ENCODE measurements at places on chromosomes 13 and 19. TPM values are rescaled to one million over a fixed set of nuclear protein-coding genes. Genes with fewer than 3 reads are reported as not detected.

- peak overlapping the region; percentile 80 for H3K27ac ChIP-seq
- peaks cover 23% of the 10 kb centered on the region for H3K36me3 ChIP-seq
- H3K27me3 ChIP-seq: no peaks in the 10 kb centered on the region
- peaks cover 45% of the 10 kb centered on the region for H3K4me1 ChIP-seq
Measured at GRCh38 chr13:73715911-73716510, 418.2 kb downstream of the KLF12 start.

GRCh38 chr13:77328819-77329132 lies 1.9 kb upstream of the MYCBP2 start:
- peaks cover 17% of the 10 kb centered on the region for H3K36me3 ChIP-seq
- peaks cover 1% of the 10 kb centered on the region for H3K27me3 ChIP-seq
- no peak for DNase-seq
- peaks cover 34% of the 10 kb centered on the region for H3K4me1 ChIP-seq

DNA sequence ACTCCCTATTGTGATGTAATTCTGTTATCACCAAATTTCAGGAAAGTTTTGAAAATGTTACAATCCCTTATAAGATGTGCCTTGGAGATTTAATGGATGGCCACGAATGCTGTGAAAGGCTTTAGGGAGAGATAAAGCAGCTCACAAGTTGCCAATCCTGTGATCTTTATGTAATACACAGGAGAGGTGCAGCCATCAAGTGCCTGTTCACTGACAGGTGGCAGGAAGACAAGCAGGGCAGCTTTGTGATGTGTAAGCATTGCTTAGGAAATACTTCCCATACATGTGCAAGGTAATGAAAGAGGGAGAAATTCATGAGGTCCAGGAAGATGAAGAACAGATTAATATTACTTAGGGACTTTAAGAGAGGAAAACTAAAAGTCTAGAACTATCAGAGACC lies 628.8 kb downstream of the SLITRK6 start:
- H3K27me3 ChIP-seq: no peaks in the 10 kb centered on the region
- no peak overlapping the region for H3K4me3 ChIP-seq
- H3K36me3 ChIP-seq: no peaks in the 10 kb centered on the region
- DNase-seq: no peak

GRCh38 chr19:21508198-21508597 lies 2.8 kb downstream of the ZNF429 start:
- peaks cover 51% of the 10 kb centered on the region for H3K36me3 ChIP-seq
- H3K27ac ChIP-seq: peak overlapping the region; percentile 57
- no peak overlapping the region for H3K4me3 ChIP-seq
- H3K4me1 ChIP-seq: peaks cover 38% of the 10 kb centered on the region
- no peaks in the 10 kb centered on the region for H3K27me3 ChIP-seq

DNA sequence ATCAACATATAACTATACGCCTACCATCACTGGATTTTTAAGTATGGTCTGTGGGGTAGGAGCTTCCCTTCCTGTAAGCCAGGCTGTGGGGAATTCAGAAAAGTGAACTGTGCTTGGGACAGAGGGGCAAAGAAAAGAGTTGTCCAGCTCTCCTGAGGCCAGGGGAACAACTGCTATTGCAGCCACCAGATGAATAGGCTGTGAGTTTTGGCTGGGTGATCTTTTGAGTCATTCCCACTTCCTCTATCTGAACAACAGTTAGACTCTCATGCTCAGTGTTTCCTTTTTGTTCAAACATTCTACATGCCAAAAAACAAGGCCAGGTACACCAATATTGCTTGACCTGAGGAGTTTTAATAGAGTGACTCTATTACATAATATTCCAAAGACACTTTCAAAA lies 426.2 kb upstream of the DACH1 start:
- no peaks in the 10 kb centered on the region for H3K36me3 ChIP-seq
- no peak for DNase-seq
- no peak overlapping the region for H3K4me3 ChIP-seq
- H3K27ac ChIP-seq: no peak overlapping the region
- no peaks in the 10 kb centered on the region for H3K4me1 ChIP-seq
- no peaks in the 10 kb centered on the region for H3K27me3 ChIP-seq

The SPC24 gene
- total RNA-seq: 70.9 TPM

DNA sequence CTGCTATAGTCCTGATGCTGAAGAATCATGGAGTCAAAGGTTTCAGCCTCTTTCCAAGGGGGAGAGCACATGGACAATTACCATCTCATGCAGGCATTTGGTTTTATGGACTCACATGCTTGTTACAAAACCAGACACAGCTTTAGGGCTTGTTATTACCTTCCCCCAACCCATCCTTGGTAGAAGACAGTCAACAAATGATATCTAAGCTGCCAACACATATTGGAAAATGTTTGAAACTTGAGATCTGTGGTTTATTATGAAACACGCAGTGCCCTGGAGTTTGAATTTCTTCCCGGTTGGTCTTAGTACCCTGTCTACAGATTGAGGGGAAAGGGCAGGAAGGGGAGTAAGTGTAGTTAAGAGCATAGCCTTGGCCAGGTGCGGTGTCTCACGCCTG lies 12.5 kb upstream of the CYP2A6 start:
- peaks cover 7% of the 10 kb centered on the region for H3K27me3 ChIP-seq
- no peaks in the 10 kb centered on the region for H3K4me1 ChIP-seq
- H3K4me3 ChIP-seq: no peak overlapping the region
- no peaks in the 10 kb centered on the region for H3K36me3 ChIP-seq

The SIGLEC9 gene
- total RNA-seq: 0.40 TPM

GRCh38 chr19:15318241-15318691 lies 14.1 kb downstream of the BRD4 start:
- H3K27me3 ChIP-seq: no peaks in the 10 kb centered on the region
- peaks cover 84% of the 10 kb centered on the region for H3K4me1 ChIP-seq
- H3K36me3 ChIP-seq: peaks cover 27% of the 10 kb centered on the region

The TYROBP gene
- 1.5 TPM for total RNA-seq

- peak; percentile 33 for DNase-seq
- peak overlapping the region; percentile 76 for H3K4me3 ChIP-seq
- H3K27ac ChIP-seq: peak overlapping the region; percentile 86
- peaks cover 39% of the 10 kb centered on the region for H3K4me1 ChIP-seq
Measured at GRCh38 chr13:46668302-46668720, 115.3 kb downstream of the LRCH1 start.

DNA sequence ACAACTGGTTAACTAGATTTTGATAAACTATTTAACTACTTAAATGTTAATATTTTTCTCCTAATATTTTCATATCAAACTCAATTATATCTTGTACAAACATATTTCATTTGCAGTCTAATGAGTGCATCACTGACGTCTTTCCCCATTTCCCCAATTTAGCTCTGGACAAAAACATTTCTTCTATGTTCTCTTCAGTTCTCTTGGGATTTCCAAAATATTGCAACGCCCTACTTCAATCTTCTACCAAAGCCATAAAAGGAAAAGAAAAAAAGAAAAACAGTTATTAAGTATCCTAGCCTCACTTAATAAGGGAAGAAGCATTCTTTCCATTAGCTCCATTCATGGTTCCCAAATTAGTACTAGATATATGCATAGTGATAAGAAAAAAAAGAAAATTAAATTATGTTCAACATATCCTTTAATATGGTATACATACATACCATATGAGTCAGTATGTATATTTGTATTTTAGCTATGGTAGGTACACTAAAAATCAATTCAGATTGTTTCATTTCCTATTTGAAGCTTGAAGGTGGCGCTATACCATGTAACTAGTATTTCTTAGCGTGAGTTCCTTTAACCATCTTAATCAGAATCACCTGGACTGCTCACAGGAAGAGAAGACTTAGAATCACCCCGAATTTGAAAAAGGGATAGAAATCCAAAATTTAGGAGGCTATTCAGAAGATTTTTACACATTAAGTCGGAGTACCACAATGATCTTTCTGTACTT lies 9.9 kb downstream of the FBXL3 start:
- no peak overlapping the region for H3K4me3 ChIP-seq
- no peaks in the 10 kb centered on the region for H3K27me3 ChIP-seq

DNA sequence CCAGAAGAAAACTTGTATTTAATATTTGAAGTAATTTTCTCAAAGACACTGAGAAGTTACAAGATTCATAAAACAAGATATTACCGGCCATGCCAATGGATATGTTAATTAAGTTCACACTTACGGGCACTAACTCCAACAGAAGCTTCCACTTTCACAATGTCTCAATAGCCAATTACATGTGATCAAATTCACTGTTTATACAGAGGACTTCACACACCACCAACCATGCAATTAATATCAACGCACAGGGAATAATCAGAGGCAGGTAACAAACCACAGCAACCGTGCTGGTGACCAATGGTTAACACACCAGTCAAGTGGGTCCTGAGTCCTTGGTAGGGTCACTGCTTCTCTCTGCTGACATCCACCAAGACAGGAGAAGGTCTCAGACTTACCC lies 5.9 kb upstream of the ACOD1 start:
- H3K36me3 ChIP-seq: no peaks in the 10 kb centered on the region
- H3K27me3 ChIP-seq: no peaks in the 10 kb centered on the region
- H3K4me1 ChIP-seq: no peaks in the 10 kb centered on the region
- DNase-seq: no peak

- peak overlapping the region; percentile 14 for H3K4me3 ChIP-seq
- peak overlapping the region; percentile 91 for H3K27ac ChIP-seq
- no peaks in the 10 kb centered on the region for H3K27me3 ChIP-seq
- peaks cover 55% of the 10 kb centered on the region for H3K4me1 ChIP-seq
- DNase-seq: peak; percentile 22
Measured at GRCh38 chr13:21399741-21400140, 59.4 kb downstream of the ZDHHC20 start.

- H3K4me3 ChIP-seq: no peak overlapping the region
- H3K4me1 ChIP-seq: no peaks in the 10 kb centered on the region
- H3K27me3 ChIP-seq: peaks cover 8% of the 10 kb centered on the region
- no peak for DNase-seq
- no peaks in the 10 kb centered on the region for H3K36me3 ChIP-seq
- H3K27ac ChIP-seq: no peak overlapping the region
Measured at GRCh38 chr13:97629601-97630272, 195.8 kb downstream of the RAP2A start.

- DNase-seq: no peak
- H3K27ac ChIP-seq: no peak overlapping the region
- peaks cover 14% of the 10 kb centered on the region for H3K27me3 ChIP-seq
- H3K36me3 ChIP-seq: no peaks in the 10 kb centered on the region
Measured at GRCh38 chr19:7494416-7495098, 5.7 kb upstream of the PEX11G start.

GRCh38 chr13:20197361-20197834 lies 4.7 kb upstream of the GJB2 start:
- no peak overlapping the region for H3K27ac ChIP-seq
- no peak overlapping the region for H3K4me3 ChIP-seq
- peaks cover 36% of the 10 kb centered on the region for H3K27me3 ChIP-seq
- peak; percentile 28 for DNase-seq
- H3K36me3 ChIP-seq: no peaks in the 10 kb centered on the region
- H3K4me1 ChIP-seq: peaks cover 19% of the 10 kb centered on the region

The KIR3DL1 gene
- 0.14 TPM for total RNA-seq

- H3K27me3 ChIP-seq: peaks cover 40% of the 10 kb centered on the region
- H3K27ac ChIP-seq: no peak overlapping the region
- H3K4me1 ChIP-seq: peaks cover 4% of the 10 kb centered on the region
- H3K36me3 ChIP-seq: peaks cover 2% of the 10 kb centered on the region
- peak; percentile 28 for DNase-seq
- no peak overlapping the region for H3K4me3 ChIP-seq
Measured at GRCh38 chr13:25468325-25469168, 96.8 kb downstream of the ATP8A2 start.

GRCh38 chr13:100694722-100695508 lies 20.3 kb upstream of the TMTC4 start:
- DNase-seq: no peak
- no peaks in the 10 kb centered on the region for H3K4me1 ChIP-seq
- peaks cover 8% of the 10 kb centered on the region for H3K27me3 ChIP-seq
- H3K27ac ChIP-seq: no peak overlapping the region
- no peaks in the 10 kb centered on the region for H3K36me3 ChIP-seq

- no peaks in the 10 kb centered on the region for H3K4me1 ChIP-seq
- H3K27ac ChIP-seq: no peak overlapping the region
- H3K36me3 ChIP-seq: no peaks in the 10 kb centered on the region
- no peak overlapping the region for H3K4me3 ChIP-seq
Measured at GRCh38 chr19:44939668-44940067, 2.4 kb upstream of the APOC4 start.

DNA sequence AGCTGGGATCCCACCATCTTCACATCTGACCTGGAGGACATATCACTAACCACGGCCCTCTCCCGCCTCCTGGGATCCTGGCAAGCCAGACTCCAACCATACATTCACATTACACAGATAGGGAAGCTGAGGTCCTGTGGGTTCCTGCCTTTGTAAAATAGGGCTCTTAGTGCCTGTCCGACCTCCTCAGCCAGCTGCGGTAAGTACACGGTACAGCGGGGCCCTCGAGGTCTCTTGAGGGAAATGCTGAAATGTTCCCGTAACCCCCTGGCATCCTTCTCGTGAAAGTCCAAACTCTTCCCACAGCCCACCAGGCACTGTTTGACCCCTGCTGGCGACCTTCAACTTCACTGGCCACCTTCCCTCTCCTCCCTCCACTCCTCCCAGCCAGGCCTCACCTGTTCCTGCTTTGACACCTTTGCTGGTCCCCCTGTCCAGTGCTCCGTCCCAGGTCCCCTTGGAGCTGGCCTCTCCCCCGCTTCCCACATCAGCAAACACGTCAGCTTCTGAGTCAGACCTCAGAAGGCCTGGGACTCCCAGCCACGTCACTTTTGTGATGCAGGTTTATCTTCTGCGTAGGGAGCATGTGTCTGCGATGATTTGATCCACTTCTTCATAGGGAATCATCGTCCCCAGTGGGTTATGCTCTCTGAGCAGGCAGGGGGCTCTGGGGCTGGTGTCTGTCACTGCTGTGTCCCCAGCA lies 8.8 kb upstream of the GNG7 start:
- no peaks in the 10 kb centered on the region for H3K36me3 ChIP-seq
- no peaks in the 10 kb centered on the region for H3K4me1 ChIP-seq
- no peaks in the 10 kb centered on the region for H3K27me3 ChIP-seq
- DNase-seq: no peak
- H3K27ac ChIP-seq: no peak overlapping the region

DNA sequence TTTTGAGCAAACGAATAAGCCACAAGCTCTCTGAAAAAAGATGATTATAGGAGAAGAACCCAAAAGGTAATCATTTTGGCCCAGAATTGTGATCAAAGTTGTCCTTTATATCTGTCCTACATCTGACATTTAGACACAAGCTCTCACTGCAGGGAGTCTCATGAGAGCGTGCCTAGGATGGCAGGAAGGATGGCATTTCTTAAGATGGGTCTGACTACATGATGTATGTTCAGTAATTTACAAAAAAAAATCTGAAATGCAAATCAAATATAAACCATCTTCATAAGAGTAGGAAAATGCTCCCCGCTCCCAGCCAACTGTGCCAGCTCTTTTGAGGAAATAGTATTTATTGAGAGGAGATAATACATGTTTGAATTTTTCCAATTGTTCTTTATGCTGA lies 81.0 kb upstream of the MBNL2 start:
- no peak overlapping the region for H3K27ac ChIP-seq
- H3K4me1 ChIP-seq: peaks cover 10% of the 10 kb centered on the region
- no peaks in the 10 kb centered on the region for H3K36me3 ChIP-seq
- no peak overlapping the region for H3K4me3 ChIP-seq
- DNase-seq: no peak
